ENCODE measurements at places on chromosomes 5 and 9.

- DNase-seq = no peak
Measured at GRCh38 chr5:43044181-43044914, 4.2 kb upstream of the ANXA2R start.

DNA sequence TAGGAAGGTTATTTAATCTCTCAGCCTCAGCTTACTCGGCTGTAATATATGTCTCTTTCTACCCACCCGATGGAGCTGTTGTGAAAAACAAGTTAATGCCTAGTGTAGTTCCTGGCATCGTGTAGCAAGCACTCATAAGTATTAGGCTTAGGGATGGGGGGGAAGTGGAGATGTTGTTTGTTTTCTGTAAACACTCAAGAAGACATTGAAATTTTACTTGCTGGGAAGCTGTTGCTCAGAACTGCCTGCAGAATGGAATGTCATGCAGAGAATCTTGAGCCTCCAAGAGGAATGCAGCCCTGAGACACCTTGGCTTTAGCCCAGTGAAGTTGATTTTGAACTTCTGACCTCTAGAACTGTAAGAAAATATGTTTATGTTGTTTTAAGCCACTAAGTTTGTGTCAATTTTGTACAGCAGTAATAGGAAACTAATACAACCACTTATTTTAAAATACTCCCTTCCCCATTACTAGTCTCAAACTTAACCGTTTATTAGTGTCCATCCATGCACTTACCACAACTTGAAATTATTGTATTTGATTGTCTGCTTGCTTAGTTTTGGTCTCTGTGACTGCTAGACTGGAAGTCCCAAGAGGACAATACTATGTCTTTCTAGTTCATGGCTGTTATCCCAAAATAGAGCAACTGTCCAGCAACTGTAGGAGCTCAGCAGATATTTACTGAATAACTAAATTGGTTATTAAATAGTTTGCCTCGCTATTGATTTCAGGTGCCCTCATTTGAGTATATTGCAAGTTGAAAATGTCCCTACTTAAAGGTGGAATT is 53.8 kb downstream of the MFAP3 start:
- DNase-seq = no peak

GRCh38 chr5:107943923-107944322 is 273.2 kb upstream of the EFNA5 start:
- no peak for DNase-seq

DNA sequence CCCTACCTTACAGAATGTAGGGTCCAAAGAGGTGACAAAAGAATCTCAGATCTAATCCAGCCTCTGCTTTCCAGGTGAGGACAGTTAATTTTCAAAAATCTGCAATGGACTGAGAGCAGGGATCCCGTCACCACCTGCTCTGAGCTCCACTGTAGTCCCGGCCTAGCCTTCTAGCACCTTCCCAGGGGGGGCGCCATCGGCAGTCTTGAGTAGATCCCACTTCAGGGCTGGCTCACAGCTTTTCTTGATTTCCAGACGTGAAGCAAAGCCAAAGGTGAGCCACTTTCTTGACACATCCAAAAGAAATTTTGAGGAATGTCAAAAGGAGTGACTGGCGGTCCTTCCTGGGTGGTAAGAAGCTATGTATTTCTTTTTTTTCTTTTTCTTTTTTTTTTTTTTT is 114.1 kb downstream of the SYK start:
- DNase-seq = no peak

DNA sequence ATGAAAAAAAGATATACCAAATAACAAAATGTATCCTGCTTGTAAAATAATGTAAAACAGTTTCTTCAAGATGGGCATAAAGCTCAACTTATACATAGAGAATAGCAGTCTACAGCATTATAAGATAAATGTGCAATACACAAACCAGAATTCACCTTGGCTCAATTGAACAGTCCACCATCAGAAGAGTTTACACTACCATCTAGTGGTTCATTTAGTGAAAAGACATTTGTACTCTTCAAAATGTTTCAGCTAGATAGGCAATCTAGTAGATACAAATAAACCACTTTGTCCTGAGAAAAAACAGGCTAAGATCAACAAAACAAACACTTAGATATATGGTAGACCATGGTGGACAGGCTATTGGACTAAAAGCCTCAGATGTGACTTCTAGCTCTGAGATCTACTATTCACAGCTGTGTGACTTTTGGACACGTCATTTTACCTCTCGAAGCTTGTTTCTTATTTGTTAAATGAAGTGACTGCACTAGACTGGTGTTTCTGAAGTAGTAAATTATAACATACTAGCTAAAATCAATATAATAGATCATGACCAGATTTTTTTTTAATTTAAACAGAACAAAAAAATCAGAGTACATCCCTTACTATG is 22.1 kb upstream of the TPD52L3 start:
- peak; percentile 3 for DNase-seq

GRCh38 chr5:133460172-133460758 is 152.1 kb downstream of the FSTL4 start:
- no peak for DNase-seq

GRCh38 chr5:124659798-124660197 is 86.6 kb downstream of the ZNF608 start:
- no peak for DNase-seq

GRCh38 chr9:2494562-2494961 is 127.0 kb upstream of the VLDLR start:
- peak; percentile 34 for DNase-seq

Measured in fibroblast of skin of left biceps (primary cell).